CD8-positive, alpha-beta T cell (primary cell): ENCODE measurements at places on chromosomes 3 and 15.

DNA sequence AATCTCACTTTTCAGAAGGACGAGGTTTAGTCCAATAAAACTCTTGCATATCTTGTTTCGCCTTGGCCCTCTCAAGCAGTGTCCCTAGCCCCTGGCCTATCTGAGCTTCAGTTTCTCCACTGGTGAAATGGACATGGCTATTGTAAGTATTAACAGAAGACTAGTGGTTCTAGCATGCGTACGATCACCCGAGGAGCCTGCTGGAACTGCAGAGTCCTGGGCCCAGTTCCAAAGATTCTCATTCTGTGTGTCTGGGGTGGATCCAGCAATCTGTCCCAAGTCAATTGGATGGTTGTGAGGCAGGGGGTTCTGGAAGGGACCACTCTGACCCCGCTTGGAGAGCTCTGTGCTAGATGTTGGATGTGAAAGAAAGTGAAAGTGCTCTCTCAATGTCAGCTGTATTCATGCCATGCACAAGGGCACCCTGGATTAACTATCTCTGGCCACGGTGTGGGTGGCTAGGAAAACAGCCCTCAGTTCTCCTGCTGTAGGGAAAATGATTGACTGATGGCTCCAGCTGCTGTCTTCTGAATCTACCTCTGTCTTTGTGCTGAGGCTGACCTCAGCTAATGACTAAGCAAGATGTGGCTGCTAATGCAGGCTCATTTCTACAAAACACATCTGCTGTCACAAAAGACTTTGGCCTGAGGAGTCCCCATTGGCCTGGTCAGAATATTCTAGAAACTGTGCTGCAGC, 1.9 kb upstream of the PLA1A start:
- no peak for DNase-seq

DNA sequence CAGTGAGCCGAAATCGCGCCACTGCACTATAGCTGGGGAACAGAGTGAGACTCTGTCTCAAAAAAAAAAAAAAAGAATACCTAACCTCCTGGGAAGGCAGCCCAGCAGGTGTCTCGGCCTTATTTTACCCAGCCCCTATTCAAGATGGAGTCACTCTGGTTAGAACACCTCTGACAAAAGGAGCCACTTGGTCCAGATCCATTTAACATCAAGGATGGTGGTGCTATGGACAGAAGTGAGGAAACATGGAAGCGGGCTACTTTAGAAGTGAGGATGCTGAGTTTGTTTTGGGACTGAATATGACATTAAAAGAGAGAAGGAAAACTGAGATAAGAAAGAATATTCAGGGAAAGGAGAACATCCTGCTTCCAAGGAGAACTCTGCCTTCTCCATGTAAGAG, 14.7 kb downstream of the GLDN start:
- DNase-seq = no peak

DNA sequence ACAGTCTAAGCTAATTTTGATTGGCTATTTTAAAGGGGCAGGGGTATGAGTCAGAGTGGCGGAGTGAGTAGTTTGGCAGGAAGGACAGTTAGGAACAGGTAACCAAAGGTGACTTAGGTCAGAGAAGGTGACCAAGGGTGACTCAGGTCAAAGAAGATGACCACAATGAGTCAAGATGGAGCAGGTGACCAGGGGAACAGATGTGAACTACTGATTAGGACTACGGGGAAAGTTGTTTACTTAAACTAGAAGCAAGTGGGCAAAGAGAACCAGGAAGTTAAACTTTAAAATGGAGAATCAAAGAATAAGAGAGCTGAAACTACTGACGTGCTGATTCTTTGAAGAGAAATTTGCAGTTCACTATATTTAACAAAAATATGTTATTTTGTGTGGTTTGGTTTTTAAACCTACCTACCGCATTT, 14.1 kb upstream of the CA12 start:
- DNase-seq = no peak

DNA sequence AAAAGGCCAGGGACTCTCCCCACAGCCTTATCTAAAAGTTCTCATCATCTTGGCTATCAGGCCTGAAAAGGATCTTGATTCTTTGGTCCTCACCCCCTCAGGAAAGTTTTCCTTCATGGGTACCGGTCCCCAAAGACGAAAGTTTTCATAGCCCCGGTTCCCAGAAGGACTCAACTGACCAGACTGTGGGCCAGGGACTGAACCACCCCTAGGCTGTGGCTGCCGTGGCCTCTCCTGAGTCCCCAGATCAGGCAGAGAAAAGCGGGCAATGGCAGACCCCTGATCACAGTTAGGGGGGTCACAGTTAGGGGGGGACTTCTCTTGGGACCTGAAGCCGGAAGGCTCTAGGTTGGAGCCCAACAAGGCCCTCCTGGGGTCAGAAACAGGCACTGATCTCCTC, 54.8 kb downstream of the LHFPL4 start:
- DNase-seq = no peak
